ENCODE measurements at places on chromosomes 4 and X. TPM values are rescaled to one million over a fixed set of nuclear protein-coding genes. Genes with fewer than 3 reads are reported as not detected.
A peak's percentile ranks its signal among the peaks of the same experiment; 100 is the strongest.

DNA sequence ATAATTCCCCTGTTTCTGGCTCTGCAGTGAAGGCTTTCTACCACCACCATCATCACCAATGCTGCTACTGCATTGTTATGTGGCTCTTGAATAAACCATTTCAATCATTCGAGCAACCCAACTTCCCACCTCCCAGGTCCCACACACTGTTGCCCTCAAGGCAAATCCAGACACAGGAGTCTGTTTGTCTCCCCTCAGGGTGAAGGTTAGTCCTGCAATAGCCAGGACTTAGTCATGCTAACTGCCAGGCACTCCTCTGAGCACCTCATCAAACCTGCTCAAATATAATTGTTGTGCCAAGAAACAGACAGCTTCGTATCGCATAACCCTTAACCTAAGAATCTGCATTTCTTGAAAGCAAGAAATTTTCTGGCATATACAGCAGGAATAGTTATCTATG lies 213.2 kb downstream of the KDR start:
- DNase-seq, result no peak

Gene SLC6A8
- total RNA-seq, result 9.8 TPM

Gene AKAP17A
- 17.8 TPM for total RNA-seq

DNA sequence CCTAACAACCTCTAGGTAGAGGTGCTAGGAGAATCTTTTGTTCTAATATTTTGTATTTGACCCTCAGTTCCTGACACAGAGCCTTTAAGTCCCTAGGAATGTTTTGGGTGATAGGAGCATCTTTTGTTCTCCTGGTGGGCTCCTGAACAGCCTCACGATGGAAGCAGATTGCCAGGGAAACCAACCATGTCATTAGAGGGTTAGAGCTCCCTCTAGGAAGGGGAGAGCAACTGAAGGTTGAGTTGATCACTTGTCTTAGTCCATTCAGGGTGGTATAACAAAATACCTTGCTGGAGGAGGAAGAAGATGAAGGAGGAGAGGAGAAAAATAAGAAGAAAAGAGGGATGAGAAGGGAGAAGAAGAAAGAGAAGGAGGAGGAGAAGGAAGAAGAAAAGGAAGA lies 9.2 kb downstream of the VCX start:
- no peak for DNase-seq

- DNase-seq, result no peak
These were observed 54.5 kb downstream of the FBXO8 start for GRCh38 chr4:174228988-174229387.

DNA sequence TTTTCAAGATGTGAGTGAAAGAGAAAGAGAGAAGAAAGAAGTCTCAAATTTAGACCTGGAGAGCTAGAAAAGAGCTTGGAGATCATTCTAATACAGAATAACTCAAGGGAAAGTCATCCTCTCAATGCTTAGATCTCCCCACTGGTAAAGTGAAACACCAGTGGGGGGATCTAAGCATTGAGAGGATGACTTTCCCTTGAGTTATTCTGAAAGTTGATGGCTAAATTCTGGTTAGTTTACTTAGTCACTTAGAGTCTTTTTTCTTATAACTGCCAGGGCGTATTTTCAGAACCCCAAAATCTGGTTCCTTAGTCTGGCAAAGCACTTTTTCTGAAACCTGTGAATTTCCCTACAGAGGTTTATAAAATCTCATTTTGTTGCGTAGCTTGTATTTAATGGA lies 198.6 kb downstream of the ARHGAP24 start:
- no peak for DNase-seq

Gene C4orf50
- total RNA-seq, result not detected

Gene ANOS1
- under 0.01 TPM for total RNA-seq

Gene FHIP1A
- total RNA-seq, result under 0.01 TPM

- no peak for DNase-seq
These were observed 480.7 kb downstream of the GRXCR1 start for GRCh38 chr4:43373201-43373600.

- DNase-seq, result no peak
These were observed 14.9 kb upstream of the CDKN2AIP start for GRCh38 chr4:183429489-183429888.

- DNase-seq, result no peak
These were observed 23.5 kb downstream of the TRIML1 start for GRCh38 chr4:188162698-188163097.

DNA sequence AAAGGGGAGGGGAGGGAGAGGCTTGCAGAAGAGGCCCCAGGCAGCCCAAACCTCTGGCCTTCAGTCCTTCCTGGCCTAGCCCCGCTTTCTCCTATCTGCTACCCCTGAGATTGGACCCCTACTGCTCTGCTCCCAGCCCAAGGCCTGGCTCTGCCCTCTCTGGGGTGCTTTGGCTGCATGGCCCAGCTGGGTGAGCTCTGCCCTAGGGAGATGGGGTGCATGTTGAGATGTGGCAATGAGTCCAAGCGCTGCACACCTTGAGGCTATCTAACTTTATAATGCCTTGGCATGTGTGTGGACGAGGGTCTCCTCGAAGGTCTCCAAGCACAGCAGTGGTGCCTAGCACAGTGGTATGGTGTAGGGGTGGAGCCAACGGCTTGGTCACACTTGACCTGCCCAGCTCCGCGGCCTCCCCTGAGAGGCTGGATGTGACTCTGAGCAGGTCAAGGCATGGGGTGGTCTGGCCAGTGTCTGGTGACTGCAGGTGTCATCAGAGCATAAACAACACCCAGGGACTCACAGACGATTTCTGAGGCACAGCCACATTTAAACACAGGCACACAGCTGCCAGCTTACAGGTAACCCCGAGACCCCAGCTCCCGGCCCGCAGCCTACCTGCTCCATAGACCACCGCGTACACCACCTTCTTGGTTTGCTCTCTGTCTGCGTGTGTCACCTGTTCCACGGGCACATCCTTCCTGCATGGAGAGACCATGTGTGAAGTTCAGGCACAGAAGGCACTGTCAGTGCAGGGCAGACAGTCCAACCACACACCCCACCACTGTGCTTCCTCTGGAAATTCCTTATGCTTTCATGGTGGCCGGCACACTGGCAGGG lies 36.3 kb downstream of the NAT8L start:
- no peak for DNase-seq

Gene SHOX
- not detected for total RNA-seq

DNA sequence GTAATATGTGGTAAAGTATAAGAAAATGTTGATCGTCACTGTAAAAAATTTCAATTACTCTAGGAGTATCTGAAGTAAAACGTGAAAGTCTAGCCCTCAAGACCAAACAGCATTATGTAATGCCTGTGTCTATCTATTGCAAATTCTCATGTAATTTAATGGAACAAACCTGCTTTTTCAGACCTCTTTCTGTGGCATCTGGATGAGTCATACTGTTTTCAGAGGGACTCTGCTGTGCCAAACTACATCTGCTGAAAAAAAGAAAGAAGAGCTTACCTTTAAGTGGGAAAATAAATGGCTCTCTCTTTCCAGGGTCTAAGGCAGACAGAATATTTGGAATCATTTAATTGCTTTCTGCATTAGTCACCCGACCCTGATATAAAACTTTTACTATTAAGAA lies 89.8 kb upstream of the ARMCX2 start:
- DNase-seq, result no peak

GRCh38 chr4:40887764-40888131 lies 138.0 kb downstream of the NSUN7 start:
- DNase-seq, result peak; percentile 91

Gene GRIPAP1
- 26.4 TPM for total RNA-seq

GRCh38 chr4:25861951-25862410 lies 807 bp downstream of the SEL1L3 start:
- DNase-seq, result peak; percentile 28

DNA sequence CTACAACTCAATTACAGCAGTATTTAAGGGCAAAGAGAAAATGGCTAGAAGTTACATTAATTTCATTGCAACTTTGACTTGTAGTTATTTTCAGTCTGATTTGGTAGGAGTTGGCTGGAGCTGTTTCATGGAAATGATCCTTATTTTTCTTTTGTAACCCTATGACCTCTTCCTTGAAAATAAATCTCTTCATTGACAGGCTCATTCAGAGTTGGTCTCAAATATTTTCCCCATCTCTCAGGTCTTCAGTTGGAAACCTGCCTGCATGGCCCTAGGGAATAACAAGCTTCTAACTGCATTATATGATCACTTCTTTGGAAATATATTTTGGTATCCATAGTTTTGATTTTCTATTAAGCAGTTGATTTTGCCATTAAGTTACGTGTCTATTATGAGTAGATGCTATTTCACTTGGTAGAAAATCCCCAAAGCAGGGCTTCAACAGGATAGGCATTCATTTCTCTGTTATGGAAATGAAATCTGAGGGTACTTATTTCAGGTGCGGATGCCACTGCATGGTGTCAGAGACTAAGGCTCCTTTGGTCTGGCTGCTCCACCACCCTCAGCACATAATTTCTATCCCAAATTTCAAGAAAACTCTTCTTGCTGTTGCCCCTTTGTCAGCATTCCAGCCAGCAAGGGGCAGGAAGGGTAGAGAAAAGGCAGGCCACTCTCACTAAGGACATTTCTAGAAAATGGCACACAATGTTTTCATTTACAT lies 502.5 kb downstream of the SPRY1 start:
- no peak for DNase-seq

DNA sequence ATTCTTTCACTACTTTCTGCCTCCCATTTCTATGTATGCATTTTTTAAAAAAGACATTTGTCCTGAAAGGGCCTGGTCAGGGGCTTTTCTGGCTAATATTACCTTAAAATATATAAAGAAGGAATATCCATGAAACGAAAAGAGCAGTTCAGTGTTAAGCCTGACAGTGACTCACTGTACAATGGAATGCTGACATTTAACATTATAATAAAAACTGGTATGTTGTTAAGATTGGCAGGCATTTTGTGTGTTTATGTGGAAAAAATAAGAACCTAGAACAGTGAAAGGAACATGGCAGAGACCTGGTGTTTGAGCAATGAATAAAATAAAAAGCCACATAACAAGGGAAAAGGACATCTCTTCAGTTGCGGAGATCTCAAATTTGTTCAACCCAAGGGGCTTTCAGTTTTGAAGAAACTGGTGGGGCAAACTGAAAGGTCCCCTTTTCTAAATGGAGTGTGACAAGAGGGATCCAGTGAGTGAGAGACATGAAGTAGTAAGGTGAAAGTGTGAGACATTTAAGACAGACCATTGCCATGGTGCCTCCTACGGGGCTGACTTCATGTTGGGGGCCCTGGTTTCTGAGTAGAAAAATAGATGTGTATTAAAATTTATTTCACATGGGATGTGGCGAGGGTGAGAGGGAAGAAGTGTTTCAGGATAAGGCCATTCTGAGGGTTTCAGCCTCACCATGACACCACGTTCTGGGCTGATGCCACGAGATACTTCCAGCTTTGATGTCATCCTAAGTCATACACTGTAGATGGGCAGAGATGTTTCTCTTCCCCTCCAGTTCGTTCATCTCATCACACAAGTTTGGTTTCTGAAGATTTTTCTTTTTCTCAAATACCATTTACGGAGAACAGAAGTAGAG lies 324.9 kb downstream of the PPP3CA start:
- DNase-seq, result peak; percentile 17

GRCh38 chrX:96791559-96791958 lies 92.1 kb upstream of the RPA4 start:
- peak; percentile 81 for DNase-seq

DNA sequence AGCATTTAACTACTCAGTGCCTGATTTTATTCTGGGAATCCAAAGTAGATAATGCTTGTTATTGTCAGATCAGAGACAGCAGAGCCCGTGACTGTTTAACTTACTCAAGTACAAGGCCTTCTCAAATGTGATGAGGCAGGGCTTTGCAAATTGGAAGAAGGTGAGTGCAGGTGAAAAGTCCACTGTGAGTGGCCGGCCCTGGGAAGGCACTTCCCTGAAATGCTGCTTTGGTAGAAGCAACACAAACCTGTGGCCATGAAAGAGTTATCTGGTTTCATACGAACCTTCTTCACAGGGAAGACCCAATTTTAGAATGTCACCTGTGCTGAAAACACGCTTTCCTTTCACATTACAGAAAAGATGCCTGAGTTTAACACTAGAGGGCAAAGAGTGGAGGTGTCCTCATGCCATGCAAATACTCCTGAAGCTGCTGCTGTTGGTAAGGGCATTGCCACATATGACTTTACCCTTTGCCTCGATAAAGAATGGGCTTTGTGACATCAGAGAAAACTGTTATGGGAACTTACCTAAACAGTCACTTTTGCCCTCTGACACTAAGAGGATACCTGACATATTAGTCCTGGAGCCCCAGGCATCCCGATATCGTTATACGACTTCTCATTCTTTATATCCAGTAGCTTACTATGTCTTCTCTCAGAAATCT lies 8.0 kb downstream of the PPARGC1A start:
- no peak for DNase-seq

- no peak for DNase-seq
These were observed 3.0 kb downstream of the IL2 start for GRCh38 chr4:122453384-122453995.

DNA sequence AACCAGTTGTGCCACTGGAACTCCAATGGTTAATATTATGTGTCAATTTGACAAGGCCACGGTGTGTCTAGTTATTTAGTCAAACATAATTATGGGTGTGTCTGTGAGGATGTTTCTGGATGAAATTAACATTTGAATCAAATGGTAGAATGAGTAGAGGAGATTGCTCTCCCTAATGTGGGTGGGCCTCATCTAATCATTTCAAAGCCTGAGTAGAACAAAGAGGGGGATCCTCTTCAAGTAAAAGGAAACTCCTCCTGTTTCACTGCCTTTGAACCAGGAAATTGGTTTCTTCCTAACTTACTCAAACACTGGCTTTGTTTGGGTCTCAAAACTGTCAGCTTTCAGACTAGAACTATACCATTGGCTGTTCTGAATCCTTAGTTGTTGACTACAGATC lies 1692.1 kb downstream of the PCDH19 start:
- DNase-seq, result no peak

GRCh38 chr4:39435659-39436563 lies 22.8 kb downstream of the RPL9 start:
- no peak for DNase-seq

Gene POU4F2
- not detected for total RNA-seq

DNA sequence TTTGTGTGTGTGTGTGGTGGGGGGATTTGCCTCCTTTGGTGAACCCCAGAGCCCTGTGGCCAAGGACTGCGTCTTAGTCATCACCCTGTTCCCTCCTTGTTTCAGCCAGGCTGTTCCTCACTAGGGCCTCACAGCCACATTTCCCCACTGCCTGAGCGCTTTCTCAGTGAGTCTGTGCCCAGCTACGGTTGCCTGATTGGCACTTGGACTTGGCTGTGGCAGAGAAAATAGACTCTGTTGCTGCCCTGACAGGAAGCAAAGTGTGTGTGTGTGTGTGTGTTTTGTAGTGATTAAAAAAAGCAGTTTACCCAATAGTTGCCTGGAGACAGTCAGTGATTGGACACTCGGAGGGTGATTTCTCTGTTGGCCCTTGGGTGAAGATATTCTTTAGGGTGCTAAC lies 113.0 kb downstream of the UCHL1 start:
- no peak for DNase-seq
